ENCODE measurements at places on chromosomes 12 and 14. TPM values are rescaled to one million over a fixed set of nuclear protein-coding genes. Genes with fewer than 3 reads are reported as not detected.

Gene PCK2
- 29.3 TPM for total RNA-seq

Gene KCNH3
- 5.2 TPM for total RNA-seq

Gene ZBTB42
- 5.5 TPM for total RNA-seq

Gene OTUB2
- total RNA-seq, result 2.8 TPM

Gene RABGGTA
- 24.5 TPM for total RNA-seq

Gene TBX3
- total RNA-seq, result 18.4 TPM

Gene SLC15A4
- total RNA-seq, result 29.7 TPM
